ENCODE measurements at places on chromosomes 5 and 9.

DNA sequence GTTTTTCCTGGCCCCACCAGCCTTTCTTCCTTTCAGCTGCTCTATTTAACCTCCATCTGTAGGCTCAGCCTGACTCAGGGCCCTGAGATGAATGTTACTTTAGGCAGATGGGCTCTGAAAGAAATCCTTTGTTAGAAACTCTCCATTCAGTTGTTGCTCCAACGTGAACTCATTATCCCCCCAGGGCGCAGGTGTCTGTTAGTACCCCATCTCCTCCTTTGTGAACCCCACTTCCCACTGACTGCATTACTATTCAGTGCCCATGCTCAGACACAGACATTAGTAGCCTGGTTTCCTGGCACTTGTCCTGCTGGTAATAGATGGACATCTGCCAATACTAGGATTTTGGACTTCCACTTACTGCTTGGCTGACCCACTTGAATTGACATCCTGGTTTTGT is 1271.6 kb downstream of the PTPRD start:
- H3K36me3 ChIP-seq: no peaks in the 10 kb centered on the region
- H3K27ac ChIP-seq: no peak overlapping the region
- no peaks in the 10 kb centered on the region for H3K4me1 ChIP-seq
- DNase-seq: no peak

GRCh38 chr5:172417983-172418630 is 36.2 kb downstream of the SH3PXD2B start:
- H3K36me3 ChIP-seq: no peaks in the 10 kb centered on the region
- peaks cover 24% of the 10 kb centered on the region for H3K4me1 ChIP-seq
- no peaks in the 10 kb centered on the region for H3K27me3 ChIP-seq
- peak overlapping the region; percentile 68 for H3K27ac ChIP-seq

DNA sequence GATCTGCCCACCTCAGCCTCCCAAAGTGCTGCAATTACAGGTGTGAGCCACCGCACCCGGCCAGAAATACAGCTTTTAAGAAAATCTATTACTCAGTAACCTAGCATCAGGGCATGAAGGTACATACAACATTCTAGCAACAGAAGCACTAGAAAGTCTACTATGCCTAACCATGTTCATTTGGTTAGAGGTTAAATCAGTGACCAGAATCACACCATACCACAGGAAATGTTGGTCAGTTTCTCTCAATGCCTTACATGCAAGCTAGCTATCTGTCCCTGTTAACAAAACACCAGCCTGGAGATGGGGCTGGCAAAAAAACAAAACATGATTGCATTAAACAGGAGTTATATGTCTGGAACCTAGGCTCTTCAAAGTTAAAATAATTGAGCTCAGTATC is 104.1 kb downstream of the STRBP start:
- H3K27me3 ChIP-seq: no peaks in the 10 kb centered on the region
- no peaks in the 10 kb centered on the region for H3K4me1 ChIP-seq
- no peak overlapping the region for H3K27ac ChIP-seq
- H3K36me3 ChIP-seq: no peaks in the 10 kb centered on the region
- DNase-seq: no peak
- no peak overlapping the region for H3K4me3 ChIP-seq

GRCh38 chr9:79390781-79391770 is 180.7 kb upstream of the TLE4 start:
- no peaks in the 10 kb centered on the region for H3K4me1 ChIP-seq
- no peak for DNase-seq
- no peak overlapping the region for H3K27ac ChIP-seq
- H3K36me3 ChIP-seq: no peaks in the 10 kb centered on the region
- H3K27me3 ChIP-seq: no peaks in the 10 kb centered on the region

DNA sequence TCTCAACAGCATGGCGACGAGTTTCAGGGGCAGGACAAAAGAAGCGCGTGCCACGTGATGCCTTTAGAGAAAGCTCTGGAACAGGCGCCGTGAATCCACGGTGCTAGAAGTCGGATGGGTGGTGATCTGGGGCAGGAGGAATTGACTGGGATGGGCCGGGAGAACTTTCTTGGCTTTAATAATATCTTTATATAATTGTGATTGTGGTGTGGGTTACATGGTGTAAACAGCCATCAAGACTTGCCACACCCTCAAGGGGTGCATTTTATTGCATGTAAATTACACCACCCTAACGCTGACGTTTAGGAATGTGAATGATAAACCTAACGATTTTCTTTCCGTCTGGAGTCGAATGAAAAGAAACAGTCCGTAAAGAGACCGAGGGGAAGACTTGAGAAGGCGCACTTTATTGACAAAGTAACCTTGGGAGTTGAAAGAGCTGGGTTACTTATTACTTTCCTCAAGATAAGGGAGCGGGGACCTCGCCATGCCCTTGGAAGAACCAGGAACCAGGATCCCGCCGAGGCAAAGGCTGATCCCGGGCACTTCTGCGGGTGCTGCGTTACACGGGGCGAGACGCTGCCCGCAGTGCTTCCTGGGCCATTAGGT is 8.5 kb downstream of the NRARP start:
- DNase-seq: no peak
- peaks cover 43% of the 10 kb centered on the region for H3K27me3 ChIP-seq
- H3K27ac ChIP-seq: no peak overlapping the region
- no peaks in the 10 kb centered on the region for H3K36me3 ChIP-seq
- no peak overlapping the region for H3K4me3 ChIP-seq

DNA sequence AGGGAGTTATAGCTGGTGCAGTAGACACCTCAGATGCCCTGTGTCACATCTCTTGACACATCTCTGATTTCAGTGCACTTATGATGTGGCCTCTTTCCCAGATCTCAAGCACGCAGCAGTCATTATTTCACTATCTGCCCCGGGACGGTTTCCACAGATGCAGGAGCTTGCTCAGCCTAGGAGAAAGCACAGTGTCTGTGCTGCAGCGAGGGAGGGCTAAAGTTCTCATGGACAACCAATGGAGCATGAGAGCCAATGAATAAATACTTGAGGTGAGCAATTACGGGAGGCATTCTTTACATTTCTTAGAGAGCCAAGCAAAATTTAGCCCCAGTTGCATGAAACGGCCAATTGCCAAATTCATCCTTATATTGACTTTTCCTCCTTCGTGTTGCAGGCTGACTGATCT is 7.4 kb upstream of the MOB3B start:
- H3K27ac ChIP-seq: no peak overlapping the region
- DNase-seq: no peak

DNA sequence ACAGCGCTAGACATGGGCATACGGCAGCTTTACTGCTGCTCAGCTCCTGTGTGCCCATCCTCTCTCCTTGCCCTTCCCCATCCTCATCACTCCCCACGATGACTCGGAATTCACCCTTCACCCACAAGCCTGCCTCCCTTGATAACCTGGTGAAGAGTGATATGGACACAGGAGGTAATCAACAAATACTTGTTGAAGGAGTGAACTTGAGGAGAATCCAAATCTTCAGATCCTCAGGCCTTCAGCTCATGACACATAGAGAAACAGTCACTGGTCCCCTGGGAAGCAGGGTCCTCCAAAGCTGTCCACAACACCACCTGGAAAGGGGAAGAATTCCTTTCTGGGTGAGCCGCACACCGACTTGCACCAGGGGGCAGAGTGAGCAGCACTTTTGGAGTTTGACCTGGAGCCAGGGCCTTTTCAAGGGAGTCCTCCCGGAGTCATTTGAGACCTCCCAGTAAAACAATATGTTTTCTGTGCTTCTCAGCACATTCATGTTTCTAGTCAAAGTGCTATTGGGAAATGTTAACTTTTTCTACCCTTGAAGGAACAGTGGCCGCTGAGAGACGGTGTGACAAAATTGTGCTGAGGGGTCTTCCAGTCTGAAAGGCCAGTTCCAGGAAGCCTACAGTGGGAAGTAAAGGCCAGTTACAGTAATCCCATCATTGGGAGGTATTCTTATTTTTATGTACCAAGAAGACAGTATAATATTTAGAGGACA is 332.3 kb downstream of the CWC27 start:
- DNase-seq: no peak
- no peaks in the 10 kb centered on the region for H3K36me3 ChIP-seq
- H3K4me1 ChIP-seq: peaks cover 34% of the 10 kb centered on the region
- H3K4me3 ChIP-seq: no peak overlapping the region
- no peak overlapping the region for H3K27ac ChIP-seq

- H3K36me3 ChIP-seq: no peaks in the 10 kb centered on the region
- H3K27me3 ChIP-seq: no peaks in the 10 kb centered on the region
- H3K4me3 ChIP-seq: no peak overlapping the region
- no peaks in the 10 kb centered on the region for H3K4me1 ChIP-seq
- H3K27ac ChIP-seq: no peak overlapping the region
Observed at GRCh38 chr5:158389786-158390185, 530.8 kb upstream of the CLINT1 start.

- no peaks in the 10 kb centered on the region for H3K27me3 ChIP-seq
- DNase-seq: no peak
- no peak overlapping the region for H3K27ac ChIP-seq
- H3K4me3 ChIP-seq: no peak overlapping the region
- no peaks in the 10 kb centered on the region for H3K4me1 ChIP-seq
- H3K36me3 ChIP-seq: no peaks in the 10 kb centered on the region
Observed at GRCh38 chr5:95667061-95667618, 15.7 kb downstream of the SPATA9 start.

GRCh38 chr5:66959653-66960052 is 236.9 kb downstream of the CD180 start:
- peak overlapping the region; percentile 13 for H3K27ac ChIP-seq
- no peak for DNase-seq
- no peak overlapping the region for H3K4me3 ChIP-seq
- H3K36me3 ChIP-seq: no peaks in the 10 kb centered on the region
- H3K4me1 ChIP-seq: no peaks in the 10 kb centered on the region

DNA sequence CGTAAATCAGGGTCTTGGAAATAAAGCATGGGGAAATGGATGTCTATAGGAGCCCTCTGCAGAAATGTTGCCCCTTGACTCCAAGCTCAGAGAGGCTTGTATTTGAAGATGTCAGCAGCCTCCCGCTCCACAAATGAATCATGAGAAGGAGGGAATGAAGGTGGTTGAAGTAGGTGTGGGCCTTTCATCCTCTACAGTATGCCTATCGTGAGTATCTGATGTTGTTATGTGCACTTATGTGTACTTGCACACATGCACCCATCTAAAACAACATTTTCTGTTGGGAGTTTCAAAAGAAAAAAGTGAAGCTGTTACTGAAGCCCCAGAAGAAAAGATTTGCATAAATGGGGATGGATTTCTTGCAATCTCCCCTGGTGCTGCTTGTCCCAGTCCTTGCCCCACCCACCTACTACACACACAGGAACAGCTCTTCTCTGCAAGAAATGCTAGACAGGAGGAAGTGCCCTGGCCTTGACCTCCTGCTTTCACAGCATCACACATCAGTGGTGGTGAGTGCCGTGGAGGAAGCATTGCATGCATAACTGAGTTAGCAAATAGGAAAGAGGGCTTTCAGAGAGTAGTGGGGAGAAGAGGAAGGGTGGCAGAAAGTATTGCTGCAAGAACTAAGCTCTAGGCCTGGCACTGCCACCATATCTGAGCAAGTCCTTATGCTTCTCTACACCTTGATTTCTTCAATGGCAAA is 156.1 kb downstream of the SNX18 start:
- H3K4me3 ChIP-seq: no peak overlapping the region
- H3K4me1 ChIP-seq: no peaks in the 10 kb centered on the region
- H3K27ac ChIP-seq: no peak overlapping the region
- peak; percentile 23 for DNase-seq
- no peaks in the 10 kb centered on the region for H3K27me3 ChIP-seq

- DNase-seq: no peak
- no peaks in the 10 kb centered on the region for H3K27me3 ChIP-seq
- no peak overlapping the region for H3K27ac ChIP-seq
- no peak overlapping the region for H3K4me3 ChIP-seq
Observed at GRCh38 chr9:123739387-123739786, 190.5 kb downstream of the DENND1A start.

GRCh38 chr5:129074903-129075302 is 19.6 kb upstream of the ISOC1 start:
- no peaks in the 10 kb centered on the region for H3K4me1 ChIP-seq
- H3K4me3 ChIP-seq: no peak overlapping the region
- no peak overlapping the region for H3K27ac ChIP-seq
- H3K27me3 ChIP-seq: no peaks in the 10 kb centered on the region
- no peaks in the 10 kb centered on the region for H3K36me3 ChIP-seq

- no peak overlapping the region for H3K4me3 ChIP-seq
- no peaks in the 10 kb centered on the region for H3K27me3 ChIP-seq
- no peaks in the 10 kb centered on the region for H3K4me1 ChIP-seq
- no peaks in the 10 kb centered on the region for H3K36me3 ChIP-seq
- no peak overlapping the region for H3K27ac ChIP-seq
Observed at GRCh38 chr5:154081246-154081645, 42.5 kb downstream of the MFAP3 start.

DNA sequence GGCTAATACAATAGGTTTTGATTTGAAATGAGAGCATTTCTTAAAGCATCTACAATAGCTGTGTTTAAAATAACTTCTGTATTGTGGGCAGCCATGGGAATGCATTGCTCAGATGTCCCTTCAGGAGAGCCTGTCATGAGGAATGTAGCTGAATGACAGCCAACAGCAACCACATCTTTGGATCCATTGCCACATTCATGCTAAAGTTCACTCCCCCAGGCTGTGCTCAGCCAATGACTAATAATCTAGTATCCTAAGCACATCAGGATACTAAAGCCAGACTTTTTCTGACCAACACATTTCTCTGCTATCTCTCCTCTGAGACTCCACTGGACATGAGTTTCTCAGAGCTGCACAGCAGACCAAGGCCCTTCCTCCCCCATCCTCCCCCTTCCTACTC is 45.5 kb downstream of the HTR1A start:
- no peaks in the 10 kb centered on the region for H3K36me3 ChIP-seq
- H3K27ac ChIP-seq: no peak overlapping the region
- no peaks in the 10 kb centered on the region for H3K27me3 ChIP-seq
- no peaks in the 10 kb centered on the region for H3K4me1 ChIP-seq

- peak within 1 kb of the TSS; percentile 14 for H3K4me3 ChIP-seq
- H3K27me3 ChIP-seq: peaks cover 7% of the 10 kb centered on the region
- H3K27ac ChIP-seq: no peak within 1 kb of the TSS
- peaks cover 11% of the 10 kb centered on the region for H3K4me1 ChIP-seq
- no peak for DNase-seq
Observed at GRCh38 chr9:122370869-122371755, at the start of gene PTGS1. TSS of gene PTGS1 (plus strand) at chr9:122371024. CDS start at chr9:122371085, 61 bp downstream.

DNA sequence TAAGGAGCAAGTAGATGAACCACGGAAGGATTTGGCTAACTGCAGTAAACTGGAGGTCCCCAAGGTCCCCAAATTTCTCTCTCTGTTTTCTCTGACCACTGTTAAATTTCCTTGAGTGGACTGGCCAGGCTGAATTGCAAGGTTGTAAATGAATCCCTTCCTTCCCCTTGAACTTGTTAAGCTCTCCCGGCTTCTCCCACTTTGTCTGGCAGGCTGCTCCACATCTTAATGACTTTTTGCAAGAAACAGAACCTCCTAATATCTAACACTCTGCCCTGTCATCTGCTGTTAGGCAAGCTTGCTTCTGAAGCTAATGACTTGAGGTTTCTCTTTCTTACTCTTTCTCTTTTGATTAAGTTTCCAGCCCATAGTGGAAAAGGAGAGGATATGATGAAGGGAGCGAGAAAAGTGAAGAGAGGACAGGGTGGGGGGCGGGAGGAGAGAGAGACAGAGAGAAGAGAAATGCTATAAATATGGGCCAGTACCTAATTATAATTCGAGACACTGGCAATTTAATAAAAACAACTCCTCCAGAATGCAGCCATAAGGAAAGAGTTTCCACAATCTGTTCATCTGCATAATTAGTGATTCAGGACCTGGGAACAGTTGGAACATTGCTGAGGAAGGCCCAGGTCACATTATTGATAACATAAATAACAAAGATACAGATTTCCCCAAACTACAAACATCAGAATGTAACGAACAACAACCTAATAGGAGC is 437.3 kb upstream of the MPDZ start:
- no peak overlapping the region for H3K27ac ChIP-seq
- H3K4me1 ChIP-seq: no peaks in the 10 kb centered on the region
- no peak for DNase-seq
- no peaks in the 10 kb centered on the region for H3K36me3 ChIP-seq
- no peaks in the 10 kb centered on the region for H3K27me3 ChIP-seq

GRCh38 chr9:113416149-113416721 is 5.7 kb downstream of the C9orf43 start:
- H3K4me1 ChIP-seq: peaks cover 7% of the 10 kb centered on the region
- H3K27me3 ChIP-seq: no peaks in the 10 kb centered on the region
- no peak for DNase-seq
- peak overlapping the region; percentile 33 for H3K27ac ChIP-seq
